T-helper 1 cell (primary cell): ENCODE measurements at places on chromosomes 16 and 17.

DNA sequence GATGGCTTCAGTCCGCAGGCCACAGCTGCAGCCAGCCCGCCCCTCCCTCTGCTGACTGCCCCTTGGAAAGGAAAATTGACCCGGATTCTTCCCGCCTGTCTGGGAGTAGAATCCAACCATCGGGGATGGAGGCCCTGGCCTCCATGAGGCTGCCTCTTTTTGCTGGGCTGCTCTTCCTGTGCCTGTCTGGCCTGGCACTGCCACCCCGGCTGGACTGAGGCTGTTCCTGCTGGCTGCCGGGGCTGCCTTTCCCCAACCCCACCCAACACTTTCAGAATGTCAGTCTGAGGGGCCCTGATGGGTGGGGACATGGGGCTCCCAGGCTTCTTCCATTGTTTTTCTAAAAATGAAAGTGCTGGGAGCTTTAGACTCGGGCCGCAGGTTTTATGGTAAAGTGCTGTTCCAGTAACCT is 7.3 kb downstream of the BAHCC1 start:
- DNase-seq, result no peak

GRCh38 chr17:63946440-63947363 is 14.6 kb upstream of the CD79B start:
- DNase-seq, result peak; percentile 52

- DNase-seq, result no peak
These were observed 118.1 kb downstream of the STXBP4 start for GRCh38 chr17:55086635-55087058.

DNA sequence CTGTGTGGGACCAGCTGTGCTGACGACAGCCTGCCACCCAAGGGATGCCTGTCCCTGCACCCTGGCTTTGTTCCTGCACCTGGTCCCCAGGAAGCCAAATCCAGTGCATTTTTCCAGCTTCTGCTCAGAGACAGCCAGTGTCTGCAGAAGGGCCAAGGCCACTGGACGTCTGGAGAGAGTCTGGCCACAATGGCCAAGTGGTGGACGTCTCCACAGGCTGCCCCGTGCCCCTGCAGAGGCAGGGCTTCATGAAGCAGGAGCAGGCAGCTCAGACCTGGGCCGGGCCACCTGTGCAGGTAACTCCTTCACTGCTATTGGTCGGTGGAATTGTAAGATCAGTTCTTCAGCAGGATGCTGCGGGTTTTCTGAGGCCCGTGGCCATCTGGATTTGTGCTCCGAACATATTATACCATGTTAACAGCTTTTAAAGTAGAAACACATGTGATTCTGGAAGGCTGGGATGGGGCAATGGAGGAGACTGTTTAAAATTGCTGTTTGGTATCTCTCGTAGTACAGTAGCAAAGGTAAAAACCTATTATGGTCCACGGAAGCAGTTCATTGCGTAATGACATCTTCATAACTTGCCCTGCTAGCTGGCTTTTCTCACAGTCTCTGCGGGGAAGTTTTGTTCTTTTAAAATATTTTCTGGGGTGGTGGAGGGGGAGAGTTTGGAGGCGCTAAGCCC is 185.3 kb downstream of the CCDC182 start:
- no peak for DNase-seq

DNA sequence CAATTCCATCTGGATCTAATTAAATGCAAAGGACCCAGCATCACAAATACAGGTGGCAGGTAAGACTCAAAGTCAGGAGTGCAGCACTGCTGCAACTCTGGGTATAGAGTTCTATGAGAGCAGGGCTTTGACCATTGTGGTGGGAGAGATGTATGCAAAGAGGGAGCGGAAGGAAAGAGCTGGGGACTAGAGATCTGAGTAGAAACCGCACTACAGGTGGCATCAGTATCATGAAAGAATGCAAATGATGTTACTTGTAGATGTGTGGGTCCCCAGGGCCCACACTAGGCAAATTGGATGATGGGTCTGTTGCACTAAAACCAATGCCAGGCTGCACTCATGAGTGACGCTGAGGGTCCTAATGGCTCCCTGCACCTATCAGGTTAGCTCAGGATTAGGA is 287.1 kb upstream of the ASIC2 start:
- DNase-seq, result no peak

DNA sequence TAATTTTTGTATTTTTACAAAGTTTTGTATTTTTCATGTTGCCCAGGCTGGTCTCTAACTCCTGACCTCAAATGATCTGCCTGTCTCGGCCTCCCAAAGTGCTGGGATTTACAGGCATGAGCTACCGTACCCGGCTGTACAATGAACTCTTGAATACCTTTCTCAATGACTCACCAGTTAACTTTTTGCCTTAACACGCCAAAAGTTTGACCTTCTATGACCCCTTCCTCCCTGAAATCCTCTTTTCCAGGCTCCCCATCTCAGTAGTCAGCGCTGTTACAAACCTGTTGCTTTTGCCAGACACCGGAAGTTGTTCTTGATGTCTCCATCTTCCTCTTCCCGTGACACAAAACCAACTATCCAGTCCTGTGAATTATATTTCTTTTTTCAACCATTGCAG is 158.1 kb upstream of the ASIC2 start:
- no peak for DNase-seq

DNA sequence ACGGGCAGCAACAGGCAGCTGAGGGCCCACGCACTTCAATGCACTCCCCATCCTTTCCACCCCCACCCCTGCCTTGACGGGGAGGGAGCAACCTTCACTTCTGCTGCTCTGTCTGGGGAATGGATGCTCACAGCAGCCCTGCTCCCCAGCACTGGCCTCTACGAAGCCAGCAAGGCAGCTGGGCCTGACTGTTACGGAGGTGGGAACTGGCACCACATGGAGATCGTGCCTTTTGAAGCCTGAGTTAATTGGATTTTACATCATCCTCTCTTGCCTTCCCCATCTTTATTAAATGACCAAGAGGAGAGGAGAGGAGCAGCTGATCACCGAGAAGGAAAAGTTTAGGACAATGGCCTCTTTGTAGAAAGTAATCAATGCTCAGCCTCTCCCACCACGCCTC is 187.0 kb upstream of the RPL38 start:
- no peak for DNase-seq

- no peak for DNase-seq
These were observed 19.8 kb upstream of the CHMP6 start for GRCh38 chr17:80971704-80972304.

DNA sequence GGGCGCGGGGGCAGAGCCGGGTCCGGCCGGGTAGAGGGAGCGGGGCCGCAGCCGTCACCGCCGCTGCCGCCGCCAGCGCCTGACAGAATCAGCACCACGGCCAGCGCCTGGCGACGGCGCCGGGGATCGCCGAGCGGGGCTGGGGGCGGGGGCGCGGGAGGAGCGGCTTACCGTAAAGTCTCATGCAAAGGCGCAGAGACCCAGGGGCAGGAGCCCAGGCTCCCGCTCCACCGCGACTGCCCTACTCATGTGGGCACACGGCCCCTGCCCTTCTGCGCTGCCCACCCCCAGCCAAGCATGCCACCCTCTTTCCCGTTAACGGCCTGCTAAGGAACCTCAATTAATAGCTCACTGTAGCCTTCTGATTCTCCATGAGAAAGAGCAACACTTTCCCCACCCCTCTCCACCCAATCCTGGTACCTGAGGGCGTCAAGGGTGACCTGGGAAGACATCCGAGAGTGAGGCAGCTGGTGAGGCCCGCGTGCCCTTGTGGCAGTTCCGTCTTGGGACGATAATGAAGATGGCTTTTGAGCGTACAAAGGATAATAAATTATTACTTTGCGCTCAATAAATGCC is at the start of gene SEZ6:
Gene SEZ6, minus strand, starts transcription at position 98 of the 576 bp plus-strand sequence. CDS start 164 bp downstream, outside the sequence.
- peak; percentile 37 for DNase-seq
